ENCODE measurements at places on chromosomes 13 and 19.

DNA sequence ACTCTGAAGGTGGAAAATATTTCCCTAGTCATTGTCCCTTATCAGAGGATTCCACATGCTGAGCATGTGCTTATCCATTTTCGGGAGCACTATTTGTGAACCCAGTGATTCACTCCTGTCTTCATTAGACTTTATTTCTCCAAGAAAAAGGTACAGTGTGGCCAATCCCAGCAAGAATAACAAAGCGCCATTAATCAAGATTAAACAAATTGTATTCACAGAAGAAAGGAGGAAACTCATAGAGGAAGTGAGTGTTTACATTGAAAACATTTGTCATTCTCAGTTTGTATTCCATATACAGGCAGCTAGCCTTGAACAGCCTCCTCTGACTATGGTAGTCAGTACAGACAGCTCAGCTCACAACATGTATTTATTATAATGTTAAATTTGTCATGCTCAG, 1669.9 kb upstream of the SPRY2 start:
- no peak for DNase-seq

GRCh38 chr13:28718543-28719226, at the start of gene SLC46A3:
Gene SLC46A3, minus strand, starts transcription at chr13:28718970. Its CDS starts 972 bp downstream, at chr13:28717998.
- peak; percentile 99 for DNase-seq

GRCh38 chr19:29504454-29504853, 21.3 kb upstream of the VSTM2B start:
- no peak for DNase-seq

GRCh38 chr19:49856574-49857021, 5.6 kb downstream of the PTOV1 start:
- no peak for DNase-seq

GRCh38 chr13:69306766-69307165, 800.9 kb upstream of the ATXN8OS start:
- DNase-seq, result no peak
